ENCODE measurements at places on chromosomes 12 and 14. TPM values are rescaled to one million over a fixed set of nuclear protein-coding genes. Genes with fewer than 3 reads are reported as not detected.

DNA sequence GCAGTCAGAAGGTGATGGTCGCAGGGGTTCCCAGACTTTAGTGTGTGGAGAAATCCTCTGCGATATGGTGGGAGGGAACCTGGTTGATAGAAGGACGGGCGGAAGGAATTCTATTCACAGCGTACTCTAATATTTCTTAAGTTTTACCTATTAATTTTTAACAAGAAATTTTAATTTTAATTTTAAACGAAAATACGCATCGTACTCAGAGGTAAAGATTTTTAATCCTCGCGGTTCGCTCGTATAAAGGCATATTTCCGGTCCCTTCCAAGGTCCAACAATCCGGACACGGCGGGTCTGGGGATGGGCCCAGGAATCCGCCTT is 338 bp upstream of the SLC48A1 start:
- H3K4me1 ChIP-seq, result peaks cover 13% of the 10 kb centered on the region
- no peaks in the 10 kb centered on the region for H3K27me3 ChIP-seq
- no peak for DNase-seq
- H3K4me3 ChIP-seq, result peak overlapping the region; percentile 58

DNA sequence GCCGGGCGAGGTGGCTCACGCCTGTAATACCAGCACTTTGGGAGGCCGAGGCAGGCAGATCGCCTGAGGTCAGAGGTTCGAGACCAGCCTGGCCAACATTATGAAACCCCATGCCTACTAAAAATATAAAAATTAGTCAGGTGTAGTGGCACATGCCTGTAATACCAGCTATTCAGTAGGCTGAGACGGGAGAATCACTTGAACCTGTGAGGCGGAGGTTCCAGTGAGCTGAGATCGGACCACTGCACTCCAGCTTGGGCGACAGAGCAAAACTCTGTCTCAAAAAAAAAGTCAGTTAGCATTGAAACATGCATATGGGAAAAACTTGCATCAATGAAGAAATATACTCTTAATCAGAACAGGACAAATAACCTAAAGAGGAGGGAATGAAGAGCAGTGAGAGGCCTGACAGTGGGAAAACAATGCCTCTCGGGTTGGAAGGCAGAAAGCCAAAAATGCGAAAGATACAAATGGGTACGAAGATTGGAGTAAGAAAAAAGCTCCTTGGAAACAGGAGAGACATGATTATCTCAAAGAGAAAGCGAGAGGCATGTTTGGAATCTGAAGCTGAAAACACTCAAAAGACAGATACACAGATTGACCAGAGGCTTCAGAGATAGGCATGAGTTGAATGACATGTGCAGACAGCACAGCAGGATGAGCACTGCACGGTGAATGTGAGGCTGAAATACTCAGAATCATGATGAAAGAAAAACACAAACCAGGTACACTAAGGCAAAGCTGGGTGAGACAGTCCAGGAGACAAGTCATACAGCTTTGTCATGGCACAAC is 30.6 kb downstream of the RESF1 start:
- DNase-seq, result no peak
- H3K27ac ChIP-seq, result no peak overlapping the region
- no peaks in the 10 kb centered on the region for H3K4me1 ChIP-seq
- H3K4me3 ChIP-seq, result no peak overlapping the region
- no peaks in the 10 kb centered on the region for H3K27me3 ChIP-seq

Gene GPR68
- total RNA-seq, result 0.26 TPM

GRCh38 chr14:60656686-60657455 is 7.6 kb upstream of the SIX1 start:
- peaks cover 9% of the 10 kb centered on the region for H3K4me1 ChIP-seq
- H3K4me3 ChIP-seq, result peak overlapping the region; percentile 60
- peak; percentile 68 for DNase-seq
- H3K27me3 ChIP-seq, result peaks cover 29% of the 10 kb centered on the region

Gene B3GNT4
- total RNA-seq, result 0.33 TPM
